ENCODE measurements at places on chromosomes 2 and 18.

GRCh38 chr2:242015108-242016065 is 145.9 kb downstream of the RTP5 start:
- no peak for DNase-seq

GRCh38 chr2:38975042-38975441 is 85.4 kb downstream of the ARHGEF33 start:
- no peak for DNase-seq

DNA sequence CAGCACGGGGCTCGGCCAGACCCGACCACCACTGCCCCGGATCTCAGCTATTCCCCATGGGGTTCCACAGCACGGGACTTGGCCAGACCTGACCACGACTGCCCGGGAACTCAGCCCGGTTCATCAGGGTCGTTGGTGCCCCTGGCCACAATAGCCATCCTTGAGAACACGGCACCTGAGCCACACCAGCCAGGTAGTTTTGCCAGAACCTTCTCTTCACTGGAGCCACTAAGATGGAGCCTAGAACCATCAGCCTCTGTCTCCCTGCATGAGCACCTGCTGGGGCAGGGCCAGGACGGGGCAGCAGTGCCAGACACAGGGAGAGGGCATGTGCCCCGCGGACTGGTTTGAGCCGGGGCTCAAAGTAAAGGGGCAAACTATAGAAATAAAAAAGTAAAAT is 11.4 kb upstream of the KCNG2 start:
- DNase-seq: no peak

DNA sequence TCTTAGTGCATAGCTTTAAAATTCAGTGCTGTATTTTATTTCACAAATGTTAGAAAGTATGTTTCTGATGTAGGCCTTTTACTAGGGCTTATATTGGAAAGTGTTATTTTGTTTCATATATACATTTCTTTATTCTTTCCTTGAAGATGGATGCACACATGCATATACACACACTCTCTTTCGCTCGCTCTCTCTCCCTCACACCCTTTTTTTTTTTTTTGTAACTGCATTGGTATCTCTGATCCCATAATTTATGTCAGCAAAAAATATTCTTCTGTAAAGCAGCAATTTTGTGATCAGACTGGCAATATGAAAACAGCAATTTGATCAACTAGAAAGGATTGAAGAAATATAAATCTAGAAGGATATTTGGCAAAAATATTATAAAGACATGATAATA is 2.0 kb downstream of the MBD5 start:
- DNase-seq: no peak

GRCh38 chr18:3493501-3494244 is 43.7 kb downstream of the TGIF1 start:
- DNase-seq: no peak

GRCh38 chr2:65294136-65294535 is 66.5 kb downstream of the ACTR2 start:
- DNase-seq: no peak

DNA sequence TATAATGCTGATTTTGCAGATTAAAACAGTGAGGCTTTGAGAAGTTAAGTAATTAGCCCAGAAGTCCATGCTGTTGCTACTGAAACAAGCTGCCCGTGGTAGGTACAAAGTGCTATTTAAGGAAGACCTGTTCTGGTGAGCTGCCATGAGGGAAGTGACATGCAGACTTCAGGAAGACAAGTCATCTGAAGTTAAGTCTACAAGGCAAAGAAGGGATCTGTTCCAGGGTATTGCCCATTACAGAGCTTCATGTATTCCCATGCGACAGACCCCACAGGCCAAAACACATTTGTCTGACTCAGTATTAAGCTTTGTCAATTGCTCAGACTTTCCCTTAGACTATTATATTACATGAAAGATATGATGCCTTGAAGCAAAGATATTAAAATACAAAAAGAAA is 520.8 kb downstream of the FBXO15 start:
- no peak for DNase-seq

DNA sequence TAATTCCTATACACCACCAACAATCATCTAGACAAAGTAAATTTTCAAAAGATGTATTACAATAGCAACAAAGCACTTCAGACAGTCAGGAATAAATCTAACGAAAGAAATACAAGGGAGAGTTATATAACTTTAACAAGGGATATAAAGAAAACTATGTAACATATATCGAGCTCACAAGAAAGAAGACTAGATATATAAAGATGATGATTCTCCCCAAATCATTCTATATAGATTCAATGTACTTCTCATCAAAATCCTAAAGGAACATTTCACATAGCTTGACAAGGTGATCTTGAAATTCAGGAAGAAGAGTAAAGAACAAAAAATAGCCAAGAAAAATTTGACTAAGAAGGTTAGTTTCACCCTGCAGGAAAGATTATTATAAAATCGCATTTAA is 179.4 kb downstream of the SP3 start:
- no peak for DNase-seq

DNA sequence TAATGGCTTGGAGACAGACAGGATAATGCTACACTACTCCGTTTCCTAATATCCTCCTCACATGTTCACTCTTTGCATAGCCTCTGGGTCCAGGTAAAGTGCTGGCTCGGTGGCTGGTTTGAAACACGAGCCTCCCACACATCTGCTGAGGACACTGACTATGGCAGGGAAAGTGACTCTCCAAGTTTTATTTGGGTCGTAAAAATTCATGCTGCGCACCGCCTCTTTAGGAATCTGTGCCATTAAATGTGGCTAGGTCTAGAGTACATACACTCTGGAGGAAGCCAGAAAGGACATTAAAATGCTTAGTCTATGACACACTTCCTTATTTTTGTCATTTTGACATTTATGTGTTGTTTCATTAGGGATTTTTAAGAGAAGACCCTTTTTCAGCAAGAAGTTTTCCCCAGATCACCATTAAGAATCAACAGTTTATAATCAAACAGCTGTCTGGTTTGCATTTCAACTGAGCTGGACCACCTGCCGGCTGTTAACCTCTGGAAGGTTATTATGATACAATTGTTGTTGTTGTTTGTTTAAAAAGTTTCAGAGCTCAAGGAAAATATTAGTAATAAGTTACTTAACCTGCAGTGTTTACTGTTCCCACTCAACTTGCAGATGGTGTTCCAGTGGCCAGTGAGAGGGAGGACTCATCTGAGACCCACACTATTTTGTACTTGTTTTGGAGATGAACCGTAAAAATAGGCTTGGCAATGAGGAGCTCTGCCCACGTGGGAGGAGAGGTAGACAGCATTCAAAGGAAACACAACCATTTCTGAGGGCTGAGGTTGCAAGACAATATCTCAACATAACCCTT is 443.3 kb upstream of the MEIS1 start:
- no peak for DNase-seq

- no peak for DNase-seq
Observed at GRCh38 chr2:30866974-30867373, 59.7 kb upstream of the CAPN13 start.

DNA sequence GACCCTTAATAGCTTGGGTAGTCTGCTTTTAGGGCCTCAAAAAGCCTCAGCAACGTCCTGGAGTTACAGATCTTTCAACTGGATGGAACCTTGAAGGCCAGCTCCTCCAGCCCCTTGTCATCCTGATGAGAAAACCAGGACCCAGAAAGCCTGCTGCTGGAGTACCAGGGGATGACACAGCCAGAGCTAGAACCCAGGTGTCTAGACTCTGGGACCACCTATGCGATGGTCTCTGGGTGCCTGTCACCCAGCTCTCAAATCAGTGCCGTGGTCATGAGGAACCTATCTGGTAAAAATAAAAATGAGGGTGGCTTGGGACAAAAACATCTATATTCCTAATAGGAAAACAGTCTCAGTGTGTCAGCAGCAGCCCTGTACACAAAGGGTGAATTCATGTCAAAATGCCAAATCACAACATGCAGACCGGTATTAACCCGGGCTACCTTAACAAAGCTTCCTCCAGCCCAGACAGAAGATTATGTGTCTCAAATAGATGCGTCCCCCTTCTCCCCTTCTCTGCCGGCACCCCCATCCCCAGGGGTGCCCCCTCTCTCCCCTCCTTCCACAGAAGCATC is 28.5 kb downstream of the SMAD7 start:
- no peak for DNase-seq

GRCh38 chr2:238023608-238024007 is 37.2 kb upstream of the SCLY start:
- no peak for DNase-seq

- DNase-seq: no peak
Observed at GRCh38 chr2:180450841-180451240, 443.7 kb upstream of the CWC22 start.

DNA sequence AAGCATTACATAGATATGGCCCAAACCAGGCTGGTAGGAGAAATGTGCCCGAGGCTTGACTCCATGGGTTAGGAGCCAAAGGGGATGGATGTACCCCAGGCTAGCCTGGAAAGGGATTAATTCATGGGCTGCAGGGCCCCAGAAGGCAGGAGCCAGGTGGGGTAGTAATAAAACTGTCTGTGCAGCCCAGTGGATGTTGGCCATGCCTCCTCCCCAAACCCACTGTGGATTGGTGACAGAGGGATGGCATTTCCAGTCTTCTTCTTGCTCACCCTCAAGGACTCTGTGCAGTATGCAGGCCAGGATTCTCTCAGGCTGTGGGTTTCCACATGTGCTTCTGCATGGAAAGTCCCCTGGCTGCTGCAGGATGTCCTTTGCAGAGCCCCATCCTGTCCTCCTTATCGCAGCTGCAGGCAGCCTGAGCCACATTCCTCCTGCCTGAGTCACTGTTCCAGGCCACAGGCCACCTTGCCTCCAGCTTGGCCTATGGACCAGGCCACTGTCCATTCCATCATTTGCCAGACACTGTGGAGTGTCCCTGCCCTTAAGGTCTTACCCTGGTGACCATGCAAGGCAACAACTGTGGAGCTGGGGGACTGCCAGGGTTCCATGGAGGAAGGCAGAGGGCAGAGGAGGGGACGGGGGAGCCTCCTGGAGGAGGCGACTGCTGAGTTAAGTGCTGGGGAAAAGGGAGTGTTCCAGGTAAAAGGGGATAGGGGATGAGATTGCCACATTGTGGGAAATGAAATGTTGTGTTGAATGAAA is 38.9 kb downstream of the INO80C start:
- DNase-seq: peak; percentile 36

- DNase-seq: no peak
Observed at GRCh38 chr2:234164493-234165413, 114.3 kb downstream of the SPP2 start.

DNA sequence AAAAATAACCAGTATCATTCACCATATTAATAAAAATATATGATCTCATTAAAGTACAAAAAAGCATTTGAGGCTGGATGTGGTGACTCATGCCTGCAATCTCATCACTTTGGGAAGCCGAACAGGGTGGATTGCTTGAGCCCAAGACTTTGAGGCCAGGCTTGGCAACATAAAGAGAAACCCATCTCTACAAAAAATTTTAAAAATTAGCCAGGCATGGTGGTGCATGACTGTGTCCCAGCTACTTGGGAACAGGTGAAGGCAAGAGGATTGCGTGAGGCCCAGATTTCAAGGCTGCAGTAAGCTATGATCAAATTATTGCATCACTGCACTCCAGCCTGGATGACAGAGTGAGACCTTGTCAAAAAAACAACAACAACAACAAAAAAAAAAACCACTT is 75.9 kb downstream of the RAD51AP2 start:
- no peak for DNase-seq

GRCh38 chr2:205858881-205859441 is 176.7 kb downstream of the NRP2 start:
- no peak for DNase-seq

- DNase-seq: no peak
Observed at GRCh38 chr2:63742580-63742976, 99.1 kb upstream of the UGP2 start.

DNA sequence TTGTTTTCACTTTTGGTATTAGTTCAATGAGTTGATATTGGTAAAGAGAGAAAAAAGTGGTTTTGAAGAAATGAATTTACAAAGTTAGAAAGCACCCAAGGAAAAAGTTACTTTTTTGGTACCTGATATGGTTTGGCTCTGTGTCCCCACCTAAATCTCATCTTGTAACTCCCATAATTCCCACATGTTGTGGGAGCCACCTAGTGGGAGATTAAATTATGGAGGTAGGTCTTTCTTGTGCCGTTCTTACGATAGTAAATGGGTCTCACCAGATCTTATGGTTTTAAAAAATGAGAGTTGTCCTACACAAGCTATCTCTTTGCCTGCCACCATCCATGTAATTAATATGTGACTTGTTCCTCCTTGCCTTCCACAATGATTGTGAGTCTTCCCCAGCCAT is 965.6 kb upstream of the NRXN1 start:
- DNase-seq: no peak

GRCh38 chr2:73962798-73963197 is 21.9 kb upstream of the TET3 start:
- no peak for DNase-seq

GRCh38 chr2:83826577-83826976 is 632.5 kb downstream of the SUCLG1 start:
- DNase-seq: no peak

GRCh38 chr2:29013057-29013780 is 32.1 kb downstream of the TOGARAM2 start:
- DNase-seq: no peak

Measured in erythroblast (primary cell).